Activated gamma-delta T cell treated with Interleukin-2 at 50 U/mL for 16 hours (primary cell): ENCODE measurements at places on chromosomes 6 and 20.

DNA sequence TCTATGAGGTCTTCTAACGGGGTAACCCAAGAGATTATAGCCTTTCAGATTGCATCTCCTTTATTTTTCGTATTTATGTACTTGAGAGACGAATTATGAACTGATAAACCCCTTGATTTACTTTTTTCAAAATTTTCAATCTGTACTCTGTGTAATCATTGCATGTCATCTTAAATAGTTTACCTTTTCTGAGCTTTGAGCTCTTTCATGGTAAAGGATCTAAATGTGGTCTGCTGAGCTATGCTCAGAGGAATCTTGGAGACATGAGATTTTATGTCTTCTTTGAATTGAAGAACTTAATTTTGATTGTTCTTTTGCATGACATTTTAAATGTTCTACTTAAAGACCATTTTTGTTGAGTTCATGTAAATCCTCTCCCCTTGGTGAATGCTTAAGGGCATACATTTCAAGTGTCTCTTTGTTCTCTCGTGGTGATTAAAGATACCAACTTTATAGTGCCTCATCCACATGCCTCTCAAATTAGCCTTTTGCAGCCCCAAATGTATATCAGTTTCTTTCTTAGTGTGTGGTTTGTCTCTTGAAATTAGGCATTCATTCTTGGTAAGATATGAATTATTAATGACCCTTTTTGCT, 116.3 kb upstream of the SCGN start:
- no peak for DNase-seq

DNA sequence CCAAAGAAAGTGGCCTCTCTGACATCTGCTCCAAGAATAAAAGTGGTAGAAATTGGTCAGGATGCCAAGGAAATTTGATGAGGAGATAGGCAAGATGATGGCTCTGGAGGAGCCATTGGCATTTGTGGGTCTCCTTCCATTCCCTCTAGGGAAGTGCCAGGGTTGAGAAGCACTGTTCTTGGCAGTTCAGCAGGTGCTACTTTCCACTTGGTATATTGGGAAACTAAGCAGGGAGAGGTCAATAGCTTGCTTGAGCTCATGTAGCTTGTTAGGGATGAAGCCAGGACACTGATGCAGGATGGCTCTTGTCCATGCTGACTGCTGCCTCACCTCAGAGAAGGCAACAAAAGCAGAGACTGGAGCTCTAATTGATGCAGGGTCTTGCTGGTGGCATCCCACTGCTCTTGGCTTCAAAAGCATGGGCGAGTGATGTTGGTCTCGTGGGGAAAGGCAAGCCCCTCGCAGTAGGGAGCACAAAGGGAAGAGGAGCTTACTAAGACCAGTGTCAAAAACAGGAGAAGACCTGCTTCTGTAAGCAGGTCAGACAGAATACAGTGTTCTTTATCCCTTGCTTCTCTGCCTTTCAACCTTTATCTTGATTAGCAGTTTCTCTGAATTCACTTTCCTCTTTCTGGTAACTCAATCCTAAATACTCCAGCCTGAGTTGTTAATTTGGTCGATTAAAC, 73.1 kb upstream of the RIPOR2 start:
- no peak for DNase-seq

DNA sequence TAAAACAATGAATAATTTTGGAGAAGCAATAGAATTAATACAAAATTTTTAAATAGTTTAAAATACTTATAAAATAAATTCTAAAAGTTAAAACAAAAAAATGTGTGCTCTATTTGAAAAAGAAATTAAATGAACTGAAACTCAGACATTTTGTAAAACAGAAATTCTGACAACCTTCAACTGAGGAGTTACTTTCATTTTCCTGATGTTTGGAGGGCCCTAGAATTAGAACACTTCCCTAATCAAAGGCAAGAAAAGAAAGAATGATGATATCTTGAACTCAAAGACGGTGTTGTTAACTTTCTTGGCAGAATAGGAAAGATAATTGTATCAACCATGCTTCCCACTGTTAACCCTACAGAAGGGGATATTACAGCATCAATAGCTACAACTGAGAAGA, 27.9 kb downstream of the SNX14 start:
- no peak for DNase-seq

- no peak for DNase-seq
Measured at GRCh38 chr20:50009521-50010454, 27.0 kb downstream of the SNAI1 start.

DNA sequence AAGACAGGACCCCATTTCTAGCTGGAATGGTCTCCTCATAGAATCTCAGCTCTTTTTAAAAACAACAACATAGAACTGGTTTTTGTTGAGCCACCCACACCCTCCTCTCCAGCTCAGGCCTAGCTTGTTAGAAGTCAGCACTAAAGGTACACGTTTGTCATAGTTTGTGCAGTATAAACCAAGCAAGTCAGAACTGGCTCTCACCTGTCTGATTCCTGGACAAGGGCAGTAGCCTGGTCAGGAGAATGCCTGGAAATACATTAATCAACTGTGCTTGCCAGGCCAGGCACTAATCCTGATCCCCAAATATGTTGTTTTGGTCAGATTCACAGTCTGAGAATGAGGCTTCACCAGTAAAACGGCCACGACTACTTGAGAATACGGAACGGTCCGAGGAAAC, 296.7 kb downstream of the ZFAND3 start:
- no peak for DNase-seq

DNA sequence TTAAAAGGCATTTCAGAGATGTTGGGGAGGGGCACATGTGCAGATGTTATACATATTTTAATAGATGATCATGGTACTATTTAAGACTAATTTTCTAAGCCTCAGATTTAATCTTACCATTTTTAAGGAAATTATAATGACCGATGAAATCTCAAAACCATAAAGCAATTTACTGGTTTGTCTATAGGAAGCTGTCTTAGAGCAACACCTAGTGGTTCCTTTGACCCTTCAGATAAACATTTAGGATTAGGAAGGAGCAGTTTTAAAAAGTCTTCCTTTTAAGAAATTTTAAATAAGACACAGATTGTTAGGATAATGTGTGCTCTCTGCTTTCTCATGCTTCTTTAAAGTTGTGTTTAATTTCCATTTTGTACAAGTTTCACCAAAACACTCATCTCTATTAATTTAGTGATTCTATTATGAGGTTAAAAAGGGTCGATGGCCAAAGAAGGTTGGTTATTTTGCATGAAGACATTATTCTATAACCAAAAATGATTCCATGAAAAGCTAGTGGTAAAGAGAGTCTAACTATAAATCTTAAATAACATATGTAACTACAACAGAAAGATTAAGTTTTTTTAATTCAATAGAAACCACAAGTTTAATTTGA, 376.4 kb downstream of the HACE1 start:
- no peak for DNase-seq

DNA sequence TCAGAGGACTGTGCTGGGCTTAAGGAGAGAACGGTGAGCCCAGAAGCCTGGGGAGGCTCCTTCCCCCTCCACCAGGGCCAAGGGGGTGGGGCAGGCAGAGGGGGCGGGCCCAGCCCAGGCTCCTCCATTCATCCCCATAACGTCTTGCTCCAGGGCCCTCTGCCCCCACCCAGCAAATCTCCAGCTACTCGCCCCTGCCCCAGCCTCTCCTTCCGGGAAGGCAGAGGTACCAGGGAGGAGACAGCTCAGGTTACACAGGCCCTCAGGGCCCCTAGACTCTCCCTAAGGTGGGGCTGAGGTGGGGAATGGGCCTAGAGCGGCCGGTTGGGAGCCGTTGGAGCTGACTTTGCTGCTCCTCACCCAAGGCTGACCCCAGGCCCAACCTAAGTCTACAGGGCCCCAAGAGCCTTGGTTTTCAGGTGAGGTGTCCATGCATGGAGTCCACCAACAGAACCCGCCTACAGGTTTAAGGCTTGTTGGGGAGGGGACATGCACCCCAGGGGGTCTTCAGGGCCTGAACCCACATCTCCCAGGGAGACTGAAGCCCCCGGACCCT, 1.2 kb downstream of the LAMA5 start:
- DNase-seq: no peak

GRCh38 chr6:76416821-76417605, 344.6 kb upstream of the IMPG1 start:
- no peak for DNase-seq
